ENCODE measurements at places on chromosomes 3 and 15.

DNA sequence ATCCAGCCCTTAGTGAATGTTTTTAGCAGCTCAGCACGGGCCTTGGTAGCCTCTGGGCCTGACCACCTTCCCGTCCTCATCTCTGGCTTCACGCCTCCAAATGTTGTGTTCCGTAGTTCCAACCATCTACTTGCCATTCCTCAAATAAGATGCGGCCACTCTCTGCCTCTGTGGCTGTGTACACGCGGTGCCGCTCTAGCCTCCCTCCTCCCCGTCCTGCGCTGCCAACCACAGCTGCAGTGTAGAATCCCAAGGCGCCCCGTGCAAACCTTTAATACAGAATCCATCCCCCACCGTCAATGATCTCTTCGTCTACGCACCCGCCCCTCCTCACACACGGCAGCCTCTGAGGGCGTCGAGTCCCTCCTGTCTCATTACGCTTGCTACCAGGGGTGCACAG lies 77.2 kb downstream of the VGLL4 start:
- no peak for DNase-seq

DNA sequence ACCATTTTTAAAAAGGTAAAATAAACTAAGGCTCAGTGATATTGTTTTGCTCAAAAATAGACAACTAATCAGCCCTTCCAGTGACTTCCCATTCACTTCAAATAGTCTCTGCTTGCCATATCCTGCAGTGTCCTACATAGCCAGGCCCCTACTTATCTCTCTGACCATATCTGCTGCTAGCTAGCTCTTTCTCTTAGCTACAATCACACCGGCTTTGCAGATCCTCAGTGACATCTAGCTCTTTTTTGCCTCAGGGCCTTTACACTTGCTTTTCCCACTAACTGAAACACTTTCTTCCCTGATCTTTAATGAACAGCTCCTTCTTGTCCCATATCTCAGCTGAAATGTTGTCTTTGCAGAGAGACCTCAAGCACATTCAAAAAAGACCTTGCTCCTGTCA lies 161.3 kb downstream of the IL5RA start:
- no peak for DNase-seq

DNA sequence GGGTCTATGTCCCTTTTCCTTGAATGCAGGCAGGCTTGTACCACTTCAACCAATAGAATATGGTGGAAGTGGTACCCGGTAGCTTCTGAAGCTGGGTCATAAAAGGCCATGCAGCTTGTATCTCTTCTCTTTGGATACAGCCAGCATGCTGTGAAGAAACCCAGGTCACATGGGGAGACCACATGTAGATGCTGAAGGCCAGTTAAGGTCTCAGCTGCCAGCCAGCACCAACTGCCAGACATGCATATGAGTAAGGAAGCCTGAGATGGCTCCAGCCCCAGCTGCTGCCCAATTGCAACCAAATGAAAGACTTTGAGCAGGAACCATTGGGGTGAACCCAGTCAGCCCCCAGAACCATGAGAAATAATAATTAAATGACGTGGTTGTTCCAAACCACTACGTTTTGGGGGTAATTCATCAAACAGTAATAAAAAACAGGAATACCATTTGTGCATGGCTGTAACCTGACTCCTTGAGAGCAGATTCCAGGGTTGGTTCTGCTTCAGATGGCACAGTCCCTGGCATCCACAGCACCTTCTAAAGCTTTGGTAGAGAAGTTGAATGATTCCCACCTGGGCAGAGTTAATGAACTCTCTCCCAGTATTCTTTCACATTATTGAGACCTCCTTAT lies 3.8 kb downstream of the RBP2 start:
- no peak for DNase-seq

DNA sequence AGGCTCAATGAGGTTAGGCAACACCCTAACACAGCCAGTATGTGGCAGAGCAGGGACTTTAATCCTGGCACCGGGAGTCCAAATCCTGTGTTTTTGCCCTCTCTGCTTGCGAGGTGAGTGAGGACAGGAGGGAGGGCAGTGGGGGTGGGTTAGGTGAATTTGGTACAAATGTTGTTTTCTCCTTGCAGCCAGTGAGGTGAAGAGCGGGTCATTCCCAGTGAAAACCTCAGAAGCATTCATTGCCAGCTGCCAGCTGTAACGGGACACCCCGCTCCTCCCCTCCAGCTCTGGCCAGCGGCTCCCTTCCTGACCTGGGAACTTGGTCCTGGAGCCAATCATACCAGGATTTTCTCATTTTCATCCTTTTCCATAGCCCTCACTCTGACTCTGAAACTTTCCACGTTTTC lies 45.7 kb upstream of the RAB6B start:
- no peak for DNase-seq

GRCh38 chr3:57001356-57001755 lies 59.1 kb upstream of the SPATA12 start:
- DNase-seq = no peak

DNA sequence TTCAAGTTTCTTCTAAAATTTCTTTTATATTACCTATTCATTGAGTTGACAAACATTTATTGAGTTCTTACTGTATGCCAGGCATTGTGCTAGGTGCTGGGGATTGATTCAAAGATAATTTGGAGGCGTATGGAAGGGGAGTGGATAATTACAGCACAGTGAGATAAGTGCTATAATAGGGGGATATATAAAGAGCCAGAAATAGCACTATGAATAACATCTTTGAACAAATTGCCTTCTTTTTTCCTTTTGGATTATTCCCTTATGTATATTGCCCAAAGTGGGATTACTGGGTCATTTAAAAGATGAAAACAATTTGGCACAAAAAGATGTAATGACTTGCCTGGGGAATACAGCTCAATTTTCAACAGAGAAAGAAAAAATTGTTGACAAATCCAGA lies 64.6 kb downstream of the LPP start:
- no peak for DNase-seq

GRCh38 chr3:15071699-15072098 lies 6.6 kb upstream of the MRPS25 start:
- no peak for DNase-seq

GRCh38 chr3:131704098-131704497 lies 201.3 kb upstream of the MRPL3 start:
- no peak for DNase-seq

GRCh38 chr3:112048911-112049310 lies 14.4 kb downstream of the TMPRSS7 start:
- DNase-seq = no peak

- peak; percentile 70 for DNase-seq
Observed at GRCh38 chr15:40782609-40783227, 12.9 kb downstream of the C15orf62 start.

- no peak for DNase-seq
Observed at GRCh38 chr3:43059456-43059855, 46.4 kb downstream of the POMGNT2 start.

GRCh38 chr3:36796161-36796560 lies 31.8 kb upstream of the DCLK3 start:
- no peak for DNase-seq

DNA sequence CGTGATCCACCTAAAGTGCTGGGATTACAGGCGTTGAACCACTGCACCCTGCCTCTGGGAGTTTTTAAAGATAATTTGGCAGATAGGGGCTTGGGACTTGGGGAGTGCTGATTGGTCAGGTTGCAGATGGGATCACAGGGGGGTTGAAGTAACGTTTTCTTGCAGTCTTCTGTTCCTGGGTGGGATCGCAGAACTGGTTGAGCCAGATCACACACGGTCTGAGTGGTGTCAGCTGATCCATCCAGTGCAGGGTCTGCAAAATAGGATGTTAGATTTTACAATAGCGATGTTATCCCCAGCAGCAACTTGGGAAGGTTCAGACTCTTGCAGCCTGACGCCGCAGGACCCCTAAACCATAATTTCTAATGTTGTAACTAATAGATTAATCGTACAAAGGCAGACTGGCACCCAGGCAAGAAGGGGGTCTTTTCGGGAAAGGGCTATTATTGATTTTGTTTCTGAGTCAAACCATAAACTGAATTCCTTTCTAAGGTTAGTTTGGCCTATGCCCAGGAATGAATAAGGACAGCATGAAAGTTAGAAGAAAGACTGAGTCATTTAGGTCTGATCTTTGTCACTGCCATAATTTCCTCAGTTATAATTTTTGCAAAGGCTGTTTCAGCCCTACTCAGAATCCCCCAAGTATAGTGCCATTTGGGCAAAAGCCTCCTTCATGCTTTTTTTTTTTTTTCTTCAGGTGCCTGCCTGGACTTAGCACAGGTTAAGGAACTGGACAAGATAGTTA lies 1.5 kb upstream of the CA12 start:
- no peak for DNase-seq

- DNase-seq = no peak
Observed at GRCh38 chr3:193853511-193854219, 260.7 kb downstream of the OPA1 start.

DNA sequence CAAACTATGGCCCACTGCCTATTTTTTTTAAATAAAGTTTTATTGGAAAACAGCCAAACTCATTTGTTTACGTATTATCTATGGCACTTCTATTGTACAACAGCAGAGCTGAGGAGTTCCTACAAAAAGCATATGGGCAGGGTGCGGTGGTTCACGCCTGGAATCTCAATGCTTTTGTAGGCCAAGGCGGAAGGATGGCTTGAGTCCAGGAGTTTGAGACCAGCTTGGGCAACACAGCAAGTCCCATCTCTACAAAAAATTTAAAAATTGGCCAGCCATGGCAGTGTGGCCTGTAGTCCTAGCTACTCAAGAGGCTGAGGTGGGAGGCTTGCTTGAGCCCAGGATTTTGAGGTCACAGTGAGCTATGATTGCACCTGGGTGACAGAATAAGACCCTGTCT lies 142.3 kb downstream of the RORA start:
- no peak for DNase-seq

GRCh38 chr3:172516318-172517214 lies 6.7 kb downstream of the TNFSF10 start:
- no peak for DNase-seq

DNA sequence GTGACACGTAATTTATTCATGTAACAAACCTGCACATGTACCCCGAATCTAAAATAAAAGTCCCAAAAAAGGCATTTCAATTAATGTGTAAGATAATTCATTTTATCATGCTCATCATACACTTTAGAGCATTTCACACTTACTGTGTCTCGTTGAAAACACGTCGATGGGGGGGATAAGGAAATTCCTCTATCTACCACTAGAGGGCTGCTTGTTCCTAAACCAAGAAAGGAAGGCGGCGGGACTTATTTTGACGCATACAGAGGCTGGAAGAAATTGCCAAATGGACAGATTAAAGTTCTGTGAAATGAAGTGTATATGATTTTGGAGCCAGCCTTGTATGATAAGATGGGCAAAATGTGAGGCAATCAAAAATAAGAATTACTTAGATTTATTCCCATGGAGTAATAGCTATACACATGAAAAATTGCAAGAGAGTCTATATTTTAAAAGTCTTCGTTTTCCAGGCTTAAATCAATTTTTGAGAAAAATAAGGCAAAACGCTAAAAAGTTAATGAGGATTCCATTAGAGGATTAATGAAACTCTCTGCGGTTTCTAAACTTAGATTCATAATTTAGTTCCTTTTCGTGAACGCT lies 346.8 kb downstream of the CNTN3 start:
- DNase-seq = no peak

GRCh38 chr3:139506766-139507165 lies 30.4 kb upstream of the RBP2 start:
- no peak for DNase-seq

- peak; percentile 7 for DNase-seq
Observed at GRCh38 chr3:5122741-5123706, 932 bp downstream of the ARL8B start.

DNA sequence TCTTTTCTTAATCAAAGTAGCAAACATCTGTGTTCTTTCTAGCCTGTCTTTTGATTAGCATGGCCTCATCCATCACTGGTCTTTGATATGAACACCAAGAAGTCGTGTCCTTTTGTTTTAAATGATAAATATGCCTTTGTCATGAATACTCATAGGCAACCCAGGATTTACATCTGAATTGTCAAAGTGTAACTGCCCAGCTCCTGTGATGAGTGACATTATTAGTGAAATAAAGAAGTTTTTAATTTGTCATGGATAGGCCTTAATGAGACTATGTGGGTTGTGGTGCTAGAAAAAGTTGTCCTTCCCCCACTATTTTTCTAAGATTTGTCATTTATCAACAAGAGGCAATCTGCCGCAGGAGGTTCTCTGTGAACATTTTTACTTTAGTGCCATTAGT lies 150.0 kb downstream of the CDIN1 start:
- DNase-seq = no peak

- no peak for DNase-seq
Observed at GRCh38 chr15:41849861-41850260, 11.2 kb downstream of the PLA2G4B start.

DNA sequence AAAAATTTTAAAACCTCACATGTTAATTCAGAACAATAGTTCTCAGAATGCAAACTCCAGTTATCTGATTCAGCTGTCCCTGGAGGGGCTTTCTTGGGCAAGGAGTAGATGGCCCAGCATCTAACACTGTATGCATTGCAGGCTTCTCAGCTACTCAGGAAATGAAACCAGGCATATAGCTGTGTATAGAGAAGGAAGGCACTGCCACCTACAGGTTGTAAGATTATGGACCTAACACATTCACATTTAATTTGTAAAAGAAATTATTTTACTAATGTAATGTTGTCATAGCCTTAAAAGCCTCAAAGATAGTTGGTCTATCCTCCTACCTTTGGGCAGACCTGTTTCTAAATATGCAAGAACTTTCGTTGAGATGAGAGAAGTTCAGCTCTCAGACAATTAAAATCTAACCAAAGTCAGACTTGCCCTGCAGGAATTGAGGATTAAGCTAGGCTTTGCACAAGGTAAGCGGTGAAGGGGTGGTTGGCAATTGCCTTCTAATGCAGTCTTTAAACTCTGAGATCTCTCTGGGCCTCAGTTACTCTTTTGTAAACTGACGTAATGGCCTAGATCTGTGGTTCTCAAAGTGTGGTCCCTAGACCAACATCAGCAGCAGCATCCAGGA lies 132.8 kb upstream of the SLC24A5 start:
- DNase-seq = no peak

- DNase-seq = no peak
Observed at GRCh38 chr3:32443478-32443877, 51.8 kb downstream of the CMTM7 start.

GRCh38 chr3:39254806-39255449 lies 24.9 kb downstream of the CX3CR1 start:
- no peak for DNase-seq

DNA sequence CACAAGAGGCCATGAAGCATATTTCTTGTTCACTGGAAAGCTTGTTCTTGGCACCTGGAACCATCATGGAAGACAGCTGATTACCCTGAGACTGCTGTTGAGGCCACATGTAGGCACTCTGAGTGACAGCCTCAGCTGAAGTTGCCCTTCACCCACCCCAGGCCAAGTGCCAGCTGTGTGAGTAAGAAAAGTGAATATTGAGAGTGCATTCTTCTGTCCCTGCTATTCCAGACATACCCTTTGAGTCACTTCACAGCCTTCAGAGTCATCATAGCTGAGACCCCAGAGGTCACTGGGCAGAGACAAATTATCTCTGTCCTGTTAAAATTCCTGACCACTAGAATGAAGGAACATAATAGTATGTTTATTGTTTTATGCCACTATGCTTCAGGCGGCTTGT lies 79.6 kb downstream of the NFKBIZ start:
- DNase-seq = no peak

- DNase-seq = no peak
Observed at GRCh38 chr3:133426721-133427120, 26.9 kb downstream of the BFSP2 start.

GRCh38 chr15:83062768-83063180 lies 4.3 kb downstream of the BTBD1 start:
- DNase-seq = no peak
